NCI-H524 treated with DMSO at 0.1 percent for 48 hours (cell line): ENCODE measurements at places on chromosomes 11 and 22.

GRCh38 chr22:27993774-27994350, 74.8 kb upstream of the PITPNB start:
- no peak for DNase-seq

DNA sequence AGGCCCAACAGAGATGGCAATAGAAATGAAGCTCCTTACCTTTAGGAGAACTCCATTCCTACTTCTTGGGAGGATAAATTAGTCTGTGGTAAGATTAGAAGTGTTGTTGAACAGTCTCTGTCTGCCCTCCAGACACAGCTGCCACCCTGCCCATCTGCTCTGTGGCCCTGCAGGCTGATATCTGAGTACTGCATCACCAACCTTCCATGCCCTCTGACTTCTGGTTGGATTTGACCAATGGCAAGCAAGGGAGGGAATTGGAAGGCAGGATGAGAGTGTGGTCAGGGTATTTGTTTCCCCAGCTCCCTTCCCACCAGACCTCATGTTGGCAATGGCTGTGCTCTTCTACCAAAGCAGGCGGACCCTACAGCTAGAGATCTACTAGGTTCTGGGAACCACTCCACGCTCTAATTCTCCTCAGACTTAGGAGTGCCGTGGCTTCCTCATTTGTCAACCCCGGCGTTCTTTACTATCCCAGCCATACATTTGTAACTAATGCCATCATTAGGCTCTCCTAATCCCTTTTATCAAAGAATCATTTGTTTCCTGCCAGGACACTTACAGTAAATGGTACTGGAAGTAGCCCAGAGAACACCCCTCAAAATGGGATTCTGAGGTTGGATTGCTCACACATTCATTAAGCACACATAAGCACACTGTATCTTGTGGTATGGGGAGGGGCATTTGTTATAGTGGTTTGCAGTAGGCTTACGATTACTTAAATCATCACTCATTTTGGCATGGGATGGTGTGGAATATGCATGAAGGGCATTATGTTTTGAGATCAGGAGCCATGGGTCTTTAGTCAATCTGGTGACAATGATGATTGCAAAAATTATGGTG, 35.4 kb upstream of the CD44 start:
- no peak for DNase-seq

- DNase-seq = no peak
These were observed 24.2 kb downstream of the MUC6 start for GRCh38 chr11:1012291-1012690.

DNA sequence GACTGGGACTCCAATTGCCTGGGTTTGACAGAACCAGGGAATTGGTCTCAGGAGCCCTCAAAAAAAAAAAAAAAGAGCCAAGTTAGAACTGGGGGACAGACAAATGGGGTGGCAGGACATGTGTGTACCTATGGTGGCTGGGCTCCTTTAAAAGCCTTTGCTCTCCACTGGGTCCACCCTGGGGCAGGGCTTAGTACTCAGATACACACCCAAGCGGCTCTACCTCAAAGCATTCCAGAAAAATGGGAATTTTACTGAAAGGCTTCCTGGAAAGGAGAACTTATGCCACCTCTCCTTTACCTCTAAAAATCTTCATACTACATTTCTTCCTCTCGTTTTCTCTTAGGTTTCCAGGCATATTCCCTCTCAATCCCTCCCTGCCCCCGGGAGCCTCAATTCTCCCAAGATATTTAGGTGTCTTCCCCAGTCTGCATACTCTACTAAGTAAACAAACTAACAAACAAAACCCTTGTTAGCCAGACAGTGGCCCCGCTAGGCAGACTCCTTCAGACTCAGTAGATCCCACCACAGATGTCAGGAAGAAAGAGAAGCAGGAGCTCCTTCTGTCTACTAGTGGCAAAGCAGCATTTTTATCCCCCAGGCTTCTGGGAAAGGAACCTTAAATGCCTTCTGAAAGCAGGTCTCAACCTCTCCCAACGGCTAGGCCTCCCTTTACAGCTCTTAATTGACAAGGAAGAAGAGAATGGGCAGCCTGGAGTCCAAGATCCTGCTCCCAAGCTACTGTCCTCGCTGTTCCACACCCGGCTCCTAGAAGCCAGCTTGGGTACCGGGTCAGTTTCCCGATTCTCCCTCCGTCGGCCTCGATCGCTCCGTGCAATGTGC, 653 bp downstream of the PCSK7 start:
- no peak for DNase-seq

DNA sequence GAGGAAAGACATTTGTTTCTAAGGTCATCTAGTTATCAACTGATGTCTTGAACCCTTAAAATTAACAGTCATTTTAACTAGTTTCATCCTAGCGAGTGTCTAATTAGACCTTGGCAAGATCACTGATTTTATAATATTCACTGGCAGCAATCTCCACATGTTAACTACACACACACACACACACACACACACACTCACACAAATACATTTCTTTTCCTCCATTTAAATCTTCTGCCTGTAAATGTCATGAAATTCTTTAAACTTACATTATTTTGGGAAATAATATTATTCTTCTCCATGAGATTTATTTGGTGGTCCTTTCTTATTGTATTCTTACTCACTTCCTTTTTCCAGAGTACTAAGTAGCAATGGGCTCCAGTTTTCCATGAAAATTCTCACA, 2.9 kb upstream of the IFTAP start:
- DNase-seq = no peak

DNA sequence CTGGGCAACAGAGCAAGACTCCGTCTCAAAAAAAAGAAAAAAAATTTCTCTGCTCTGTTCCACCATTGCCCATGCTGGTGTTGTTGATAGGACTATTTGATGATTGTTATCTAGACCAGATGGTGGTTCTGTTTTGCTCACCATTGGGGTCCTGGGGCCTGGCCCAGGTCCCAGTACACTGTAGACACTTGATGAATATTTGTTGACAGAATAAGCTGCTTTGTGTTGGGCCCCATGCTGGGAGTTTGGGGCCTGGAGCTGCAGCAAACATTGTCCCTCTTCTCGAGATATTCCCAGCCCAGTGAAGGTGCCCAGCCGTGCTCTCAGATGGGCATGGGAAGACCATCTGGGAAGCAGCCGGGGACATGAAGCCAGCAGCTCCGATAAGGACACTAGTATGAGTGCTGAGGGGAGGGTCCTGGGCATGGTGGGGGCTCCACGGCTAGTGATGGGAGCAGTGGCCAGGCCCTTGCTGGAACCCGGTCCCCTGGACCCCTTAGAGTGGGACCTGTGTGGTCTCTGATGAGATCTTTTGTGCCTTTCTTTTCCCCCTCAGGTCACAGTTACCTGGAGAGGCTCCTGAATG, 13.6 kb downstream of the INCENP start:
- no peak for DNase-seq

GRCh38 chr11:9160166-9160565, 68.8 kb upstream of the SCUBE2 start:
- no peak for DNase-seq

GRCh38 chr11:75022296-75022695, 33.6 kb downstream of the NEU3 start:
- DNase-seq = no peak

DNA sequence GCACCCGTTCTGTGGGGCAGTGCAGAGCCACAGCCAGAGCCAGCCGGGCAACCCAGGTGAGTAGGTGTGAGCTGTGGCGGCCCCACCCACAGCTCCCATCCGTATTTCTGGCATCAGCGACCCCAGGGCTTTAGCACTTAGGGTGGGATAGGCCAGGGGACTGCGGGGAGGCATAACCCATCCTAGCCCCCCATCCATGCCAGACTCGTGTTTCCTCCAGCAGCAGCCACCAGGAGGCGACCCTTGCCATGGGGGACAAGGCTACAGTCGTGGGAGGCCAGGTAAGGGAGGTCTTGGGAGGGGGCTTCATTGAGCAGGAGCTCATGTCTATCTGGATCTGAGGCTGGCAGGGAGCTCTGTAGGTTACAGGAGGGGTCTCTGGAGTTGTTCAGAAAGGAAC, 873 bp downstream of the OTOG start:
- DNase-seq = no peak

GRCh38 chr22:42320443-42321416, 50.3 kb upstream of the TCF20 start:
- DNase-seq = no peak

DNA sequence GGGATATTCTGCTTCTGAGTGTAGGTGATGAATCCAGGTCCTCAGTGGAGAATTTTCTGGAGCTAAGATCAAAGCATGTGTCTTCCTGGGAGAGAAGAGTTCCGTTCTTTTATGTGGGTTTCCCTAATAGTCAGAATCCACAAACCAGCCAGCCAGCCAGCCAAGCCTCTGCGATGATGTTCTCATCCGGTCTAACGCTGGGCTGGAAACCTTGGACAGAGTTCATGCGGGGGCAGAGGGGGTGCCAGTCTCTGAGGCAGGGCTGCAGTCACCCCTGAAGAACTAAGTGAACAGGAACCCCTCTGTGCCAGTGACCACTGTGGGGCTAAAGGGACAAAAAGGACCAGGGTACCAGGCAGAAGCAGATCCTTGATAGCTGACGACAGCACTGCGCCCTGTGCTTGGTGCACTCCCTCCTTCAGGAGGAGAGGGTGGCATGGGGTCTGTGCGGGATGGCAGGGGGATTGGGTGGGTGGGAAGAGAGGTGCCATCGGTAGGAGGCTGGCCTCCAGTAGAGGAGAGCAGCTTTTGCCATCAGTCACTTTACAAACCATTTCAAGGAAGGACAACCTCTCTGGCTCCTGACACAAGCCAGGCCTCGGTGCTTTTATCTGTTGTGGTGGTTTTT, 27.1 kb downstream of the ADAMTS15 start:
- DNase-seq = no peak

GRCh38 chr22:47190276-47190956, 428.0 kb downstream of the TBC1D22A start:
- peak; percentile 34 for DNase-seq

DNA sequence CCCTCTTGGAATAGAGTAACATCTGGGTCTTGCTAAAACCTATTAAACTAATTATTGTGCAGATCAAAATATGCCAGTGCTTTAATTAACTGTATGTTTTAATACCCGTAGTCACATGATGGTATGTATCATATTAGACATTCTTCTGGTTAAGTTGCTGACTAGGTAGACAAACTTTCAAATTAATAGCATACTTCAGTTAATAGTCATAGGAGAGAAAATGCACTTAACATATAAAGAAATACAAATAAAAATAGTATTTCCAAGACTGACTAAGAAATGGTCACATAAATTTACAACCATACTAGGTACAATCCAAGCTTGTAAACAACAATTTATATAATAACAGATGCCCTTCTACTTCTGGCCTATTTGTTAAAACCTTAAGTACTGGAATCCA, 7.6 kb upstream of the EXPH5 start:
- no peak for DNase-seq

- no peak for DNase-seq
These were observed 935.4 kb downstream of the TBC1D22A start for GRCh38 chr22:47697861-47698260.

DNA sequence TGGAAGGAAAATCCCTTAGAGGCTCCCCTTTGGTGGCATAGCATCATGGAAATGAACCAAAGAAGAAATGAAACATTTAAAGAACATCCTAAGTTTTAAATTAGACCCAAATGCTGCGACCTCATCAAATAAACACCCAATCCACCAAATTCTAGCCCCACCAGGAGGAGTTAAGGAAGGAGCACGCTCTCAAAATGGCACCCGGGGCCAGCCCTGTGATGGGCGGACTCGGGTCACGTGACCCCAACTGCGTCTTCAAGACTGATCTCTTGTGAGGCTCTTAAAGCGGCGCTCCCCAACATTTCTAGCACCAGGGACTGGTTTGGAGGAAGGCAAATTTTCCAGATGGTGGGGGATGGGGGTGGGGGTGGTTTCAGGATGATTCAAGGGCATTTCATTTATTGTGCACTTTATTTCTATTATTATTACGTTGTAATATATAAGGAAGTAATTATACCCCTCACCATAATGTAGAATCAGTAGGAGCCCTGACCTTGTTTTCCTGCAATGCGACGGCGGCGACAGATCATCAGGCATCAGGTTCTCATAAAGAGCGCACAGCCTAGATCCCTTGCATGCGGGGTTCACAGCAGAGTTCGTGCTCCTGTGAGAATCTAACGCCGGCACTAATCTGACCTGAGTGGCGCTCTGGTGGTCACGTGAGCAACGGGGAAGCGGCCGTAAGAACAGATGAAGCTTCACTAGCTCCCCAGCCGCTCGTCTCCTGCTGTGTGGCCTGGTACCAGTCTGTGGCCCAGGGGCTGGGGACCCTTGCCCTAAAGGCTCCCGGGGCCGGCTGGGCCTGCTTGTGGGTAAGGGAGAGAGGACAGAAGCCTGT, 90.6 kb upstream of the SLC22A12 start:
- DNase-seq = peak; percentile 11

DNA sequence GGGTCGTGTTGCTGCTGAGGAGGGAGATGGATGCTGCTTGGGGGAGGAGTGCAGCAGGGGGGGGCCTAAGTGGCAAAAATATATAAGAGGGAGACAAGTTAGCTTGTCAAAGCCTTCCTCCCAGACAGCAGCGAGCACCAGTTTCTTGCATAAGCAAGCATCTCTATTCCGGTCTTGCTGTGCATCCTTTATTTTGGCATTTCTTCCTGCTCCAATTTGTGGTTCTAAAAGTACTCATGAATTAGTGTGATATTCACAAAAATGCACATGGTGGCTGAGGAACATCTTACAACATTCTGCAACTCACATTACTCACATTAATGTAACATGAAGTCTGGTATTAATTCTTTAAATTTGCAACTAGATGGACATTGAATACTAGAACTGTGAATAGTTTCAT, 32.1 kb downstream of the GDPD5 start:
- no peak for DNase-seq

DNA sequence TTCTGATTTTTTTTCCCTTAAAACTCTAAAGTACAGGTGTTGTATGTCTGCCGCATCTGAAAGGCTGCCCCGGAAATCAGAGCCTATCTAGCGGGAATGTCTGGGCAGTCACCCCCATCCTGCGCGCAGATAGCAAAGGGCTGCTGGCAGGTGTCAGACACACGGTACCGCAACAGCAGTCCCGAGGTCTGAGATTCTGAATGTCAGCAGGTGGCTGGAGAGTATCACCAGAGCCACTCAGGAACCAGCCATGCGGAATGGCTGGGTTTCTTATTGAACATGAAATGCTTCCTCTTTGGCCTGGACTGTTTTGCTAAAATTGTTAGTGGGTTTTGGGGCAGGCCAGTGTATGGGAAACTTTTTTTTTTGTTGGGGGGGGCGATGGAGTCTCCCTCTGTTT, 53.3 kb downstream of the CERK start:
- no peak for DNase-seq

DNA sequence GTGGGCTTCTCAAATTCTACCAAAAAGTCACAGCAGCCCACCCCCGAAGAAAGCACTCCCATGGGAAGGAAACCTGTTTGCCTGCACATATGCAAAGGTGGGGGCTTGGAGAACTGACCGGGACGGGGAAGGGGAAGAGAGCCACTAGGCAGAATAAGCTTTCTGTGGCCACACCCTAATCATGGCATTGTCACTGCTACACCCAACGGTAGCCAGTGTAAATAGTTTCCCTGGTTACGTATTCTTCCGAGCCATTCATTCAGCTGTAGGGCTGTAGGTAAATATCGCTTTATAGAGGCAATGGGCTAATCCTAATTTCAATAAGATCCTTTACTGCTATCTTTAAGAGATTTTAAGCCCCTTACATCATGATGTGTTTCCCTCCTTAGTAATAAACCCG, 61.7 kb downstream of the PRDM11 start:
- DNase-seq = no peak

DNA sequence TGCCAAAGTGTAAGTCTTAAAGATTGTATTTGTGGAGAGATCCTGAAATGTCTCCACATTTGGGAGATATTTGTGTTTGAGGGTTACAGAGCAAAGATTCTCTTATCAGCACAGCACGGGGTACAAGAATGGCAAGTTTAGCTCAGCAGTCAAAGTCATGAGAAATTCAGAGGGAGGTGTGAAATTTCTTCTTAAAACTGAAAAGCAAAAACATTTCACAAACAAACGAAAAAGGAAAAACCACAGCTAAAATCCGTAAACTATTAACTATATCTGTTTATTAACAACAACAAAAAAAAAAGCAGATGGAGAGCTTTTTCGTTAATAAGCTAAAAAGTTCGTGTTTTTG, 40.9 kb upstream of the ETS1 start:
- no peak for DNase-seq
